EL (cell line): ENCODE measurements at places on chromosomes 5 and 9.
A peak's percentile ranks its signal among the peaks of the same experiment; 100 is the strongest.

DNA sequence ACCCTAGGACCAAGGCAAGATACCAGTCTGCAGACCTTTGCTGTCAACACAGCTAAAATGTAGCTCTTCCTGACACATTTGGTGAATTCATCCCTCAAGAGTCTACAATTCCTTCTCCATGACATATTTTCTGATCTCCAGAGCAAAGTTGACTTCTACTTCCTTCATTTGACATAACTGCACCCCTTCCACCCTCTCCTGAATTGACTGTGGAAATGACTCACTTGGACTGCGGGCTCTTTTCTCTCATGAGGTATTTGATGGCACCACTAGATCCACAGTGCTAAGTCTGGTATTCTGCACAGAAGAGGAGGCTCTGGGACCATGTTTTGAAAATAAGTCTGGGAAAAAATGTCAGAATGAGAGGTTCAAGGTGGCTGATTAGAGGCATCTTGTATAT lies 338.4 kb upstream of the TRPC7 start:
- peak; percentile 5 for DNase-seq

DNA sequence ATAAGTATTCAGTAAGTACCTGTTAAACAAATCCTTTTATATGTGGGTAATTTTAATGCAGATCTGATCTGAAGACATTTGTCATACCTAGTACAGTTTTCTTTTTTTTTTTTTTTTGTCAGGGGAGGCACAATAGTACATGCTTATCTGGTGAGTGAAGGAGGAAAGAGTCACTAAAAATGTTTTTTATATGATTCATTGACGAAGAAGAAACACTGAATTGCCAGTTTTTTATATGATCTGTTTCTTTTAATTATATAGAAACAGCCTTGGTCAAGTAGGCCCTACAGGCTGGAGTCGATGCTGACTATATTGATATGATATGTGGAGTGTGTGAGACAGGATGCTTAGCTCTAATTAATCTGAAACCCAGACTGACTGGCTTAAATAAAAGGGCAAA lies 315.2 kb downstream of the PSAT1 start:
- peak; percentile 84 for DNase-seq

GRCh38 chr5:4847766-4848165 lies 292.4 kb upstream of the ADAMTS16 start:
- DNase-seq: no peak

DNA sequence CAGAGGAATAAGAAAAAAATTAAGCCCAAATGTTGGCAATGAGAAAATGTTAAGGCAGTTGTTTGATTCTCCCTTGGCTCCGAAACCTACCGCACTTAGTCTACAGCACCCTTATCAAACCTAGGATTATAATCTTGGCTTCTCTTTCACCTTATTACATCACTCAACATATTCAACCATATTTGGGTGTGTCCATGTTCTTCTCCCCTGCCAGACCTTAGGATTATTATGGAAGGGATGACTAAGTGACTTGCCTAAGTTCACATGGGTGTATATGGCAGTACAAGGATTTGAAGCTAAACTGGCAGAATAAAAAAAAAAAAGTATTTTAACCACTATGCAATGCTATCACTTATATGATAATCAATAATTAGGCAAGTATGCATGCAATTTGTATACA lies 76.4 kb downstream of the PLK2 start:
- DNase-seq: no peak

DNA sequence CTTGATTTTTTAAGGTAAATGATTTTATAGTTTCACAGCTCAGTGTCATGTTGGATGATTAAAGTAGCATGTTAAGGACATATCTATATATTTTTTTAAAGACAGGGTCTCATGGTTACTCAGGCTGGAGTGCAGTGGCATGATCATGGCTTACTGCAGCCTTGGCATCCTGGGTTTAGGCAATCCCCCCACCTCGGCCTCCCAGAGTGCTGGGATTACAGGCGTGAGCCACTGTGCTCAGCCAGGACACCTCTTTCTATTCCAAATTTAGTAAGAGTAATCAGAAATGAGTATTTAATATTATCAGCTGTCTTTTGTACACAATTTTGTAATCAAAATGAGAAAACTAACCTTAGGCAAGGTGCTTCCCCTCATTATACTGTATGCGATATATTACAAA lies 38.6 kb upstream of the LRRTM2 start:
- DNase-seq: no peak

DNA sequence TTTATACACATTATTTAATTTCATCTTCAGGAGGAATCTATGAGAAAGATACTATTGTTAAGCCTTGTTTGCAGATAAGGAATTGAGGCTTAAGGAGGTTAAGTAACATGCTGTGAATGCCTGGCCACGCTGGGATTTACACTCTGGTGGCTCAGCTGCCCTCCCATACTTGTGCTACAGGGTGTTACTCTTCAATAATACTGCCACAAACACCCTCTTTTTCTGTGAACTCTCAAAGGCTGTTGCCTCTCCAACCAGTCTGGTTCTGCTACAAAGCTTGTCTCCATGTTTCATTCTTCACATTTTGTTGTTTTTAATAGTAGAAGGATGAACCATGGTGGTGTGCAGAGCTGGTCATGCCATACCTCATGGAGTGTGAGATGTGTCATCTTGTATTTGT lies 76.7 kb upstream of the TNFAIP8 start:
- no peak for DNase-seq

DNA sequence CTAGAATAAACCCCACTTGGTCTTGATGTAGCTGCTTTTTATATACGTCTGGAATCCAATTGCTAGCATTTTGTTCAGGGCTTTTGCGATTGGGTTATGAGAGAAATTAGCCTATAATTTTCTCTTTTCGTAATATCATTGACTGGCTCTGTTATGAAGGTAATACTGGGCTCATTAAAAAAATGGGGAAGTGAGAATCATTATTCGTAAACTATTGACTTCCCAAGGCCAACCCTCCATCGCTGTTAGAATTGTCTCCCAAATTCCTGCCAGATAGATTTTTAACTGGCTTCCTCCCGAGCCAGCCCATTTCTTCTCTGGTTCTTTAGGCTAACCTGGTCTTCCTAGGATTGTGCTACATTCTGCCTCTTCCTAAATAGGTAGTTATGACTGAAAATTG lies 35.9 kb upstream of the GRPEL2 start:
- no peak for DNase-seq

DNA sequence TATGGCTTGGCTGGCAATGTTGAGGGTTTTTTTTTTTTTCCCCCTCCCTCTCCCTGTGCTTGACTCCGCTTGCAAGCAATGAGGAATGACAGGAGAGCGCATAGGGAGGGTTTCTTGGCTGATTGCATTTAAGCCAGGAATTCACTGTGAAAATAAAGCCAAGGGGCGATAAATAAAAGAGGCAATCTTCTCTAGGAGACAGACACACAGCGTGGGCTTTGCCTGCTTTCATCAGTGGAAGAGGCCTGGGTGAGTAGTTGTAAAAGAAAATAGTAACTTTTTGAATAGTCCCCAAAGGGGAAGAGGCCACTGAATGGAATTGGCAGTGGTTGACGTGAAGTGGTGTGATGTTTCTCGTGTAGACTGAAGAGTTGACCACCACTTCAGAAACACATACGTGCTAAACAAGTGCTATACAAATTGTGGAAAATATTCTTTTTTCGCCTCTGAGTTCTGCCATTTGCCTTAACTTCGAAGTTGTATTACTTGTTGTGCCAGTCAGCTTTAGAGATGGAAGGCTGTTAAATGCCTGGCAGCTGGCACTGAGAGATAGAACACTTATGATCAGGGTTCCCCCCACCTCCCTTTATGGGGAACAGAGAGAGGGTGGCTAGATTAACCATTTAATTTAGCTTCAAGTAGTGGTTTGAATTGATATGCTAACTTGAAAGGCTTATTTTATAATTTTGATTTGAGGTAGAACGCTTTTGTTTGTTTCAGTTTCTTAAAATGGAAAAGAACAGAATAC lies 3.0 kb downstream of the ZSWIM6 start:
- DNase-seq: peak; percentile 65

GRCh38 chr5:73204332-73204731 lies 31.3 kb downstream of the TMEM174 start:
- no peak for DNase-seq

- DNase-seq: peak; percentile 62
Measured at GRCh38 chr9:69671879-69672595, at the start of gene APBA1. TSS of gene APBA1 (minus strand) at chr9:69672371.

DNA sequence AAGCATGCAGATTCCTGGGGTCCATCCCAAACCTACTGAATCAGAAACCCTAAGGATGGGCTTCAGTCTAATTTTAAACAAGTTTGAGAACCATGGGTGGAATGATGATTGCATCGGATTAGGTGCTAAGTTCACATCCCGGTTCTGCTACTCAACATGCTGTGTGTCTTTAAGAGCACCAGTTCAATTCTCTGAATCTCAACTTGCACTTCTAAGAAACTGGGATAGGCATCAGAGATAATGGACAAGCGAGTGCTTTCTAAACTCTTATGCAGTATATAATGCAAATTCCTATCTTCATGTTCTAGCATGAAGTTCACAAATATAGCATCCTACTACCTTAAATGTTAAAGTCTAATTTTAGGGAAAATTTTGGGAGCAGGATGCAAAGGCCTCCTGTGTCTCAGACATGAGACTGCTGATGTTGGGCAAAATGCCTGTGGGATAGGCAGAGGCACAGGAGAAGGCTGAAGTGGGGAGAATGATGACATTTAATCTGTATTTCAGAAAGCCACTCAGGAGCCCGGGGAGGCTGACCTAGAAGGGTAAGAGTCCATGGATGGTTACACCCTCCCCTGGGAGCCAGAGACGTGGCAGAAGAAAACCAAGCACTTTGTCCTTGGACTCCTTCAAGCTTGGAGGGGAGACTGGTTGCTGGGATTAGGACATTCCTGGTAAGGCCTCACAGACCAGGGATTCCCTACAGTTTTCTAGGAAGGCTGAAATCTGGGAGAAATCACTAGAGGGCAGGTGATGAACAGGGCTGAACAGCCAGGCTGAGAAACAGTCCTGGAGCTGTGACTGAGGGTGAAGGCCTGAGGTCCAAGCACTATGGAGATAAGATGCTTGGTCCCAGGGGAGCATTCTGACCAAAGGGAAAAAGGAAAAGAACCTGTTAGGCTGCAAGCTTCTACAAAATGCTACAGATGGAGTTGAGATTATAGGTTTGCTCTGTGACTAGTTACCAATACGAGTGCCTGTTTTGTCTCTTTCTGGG lies 311.9 kb upstream of the PANK3 start:
- DNase-seq: no peak

DNA sequence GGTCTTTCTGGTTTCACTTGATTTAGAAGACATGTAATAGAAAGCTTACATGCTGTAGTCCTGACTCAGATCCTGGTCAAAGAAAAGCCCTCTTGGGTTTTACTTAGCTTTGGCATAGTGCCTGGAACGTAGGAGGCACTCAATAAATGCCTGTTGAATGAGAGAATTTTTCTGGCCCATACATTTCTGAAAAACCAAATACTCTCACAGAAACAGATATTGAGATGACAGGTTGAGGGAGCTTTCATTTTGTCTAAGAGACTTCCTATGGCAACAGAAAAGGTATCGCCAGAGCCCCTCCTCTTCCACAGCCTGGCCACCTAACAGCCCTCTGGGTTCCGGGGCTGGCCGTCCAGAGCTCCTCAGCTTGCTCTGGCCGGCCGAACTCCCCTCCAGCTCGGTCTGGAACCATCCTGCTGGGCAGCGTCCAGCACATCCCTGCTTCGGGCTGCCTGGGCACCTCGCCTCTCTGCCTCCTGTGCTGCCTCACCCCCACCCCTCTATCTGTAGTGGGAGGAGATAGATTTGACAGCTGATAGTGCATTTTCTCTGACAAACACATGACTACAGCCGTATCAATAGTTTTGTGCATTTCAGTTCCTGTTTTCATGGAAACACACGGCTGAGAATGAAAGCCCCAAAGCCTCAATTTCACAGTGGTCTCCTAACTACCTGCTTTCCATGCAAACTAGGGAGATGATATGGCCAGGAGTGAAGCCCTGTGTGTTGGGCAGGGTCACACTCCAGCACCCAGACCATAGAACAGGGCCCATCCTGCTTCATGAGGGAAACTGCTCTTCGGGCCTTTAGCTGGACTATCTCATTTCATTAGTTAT lies 1.1 kb downstream of the IL4 start:
- peak; percentile 96 for DNase-seq

DNA sequence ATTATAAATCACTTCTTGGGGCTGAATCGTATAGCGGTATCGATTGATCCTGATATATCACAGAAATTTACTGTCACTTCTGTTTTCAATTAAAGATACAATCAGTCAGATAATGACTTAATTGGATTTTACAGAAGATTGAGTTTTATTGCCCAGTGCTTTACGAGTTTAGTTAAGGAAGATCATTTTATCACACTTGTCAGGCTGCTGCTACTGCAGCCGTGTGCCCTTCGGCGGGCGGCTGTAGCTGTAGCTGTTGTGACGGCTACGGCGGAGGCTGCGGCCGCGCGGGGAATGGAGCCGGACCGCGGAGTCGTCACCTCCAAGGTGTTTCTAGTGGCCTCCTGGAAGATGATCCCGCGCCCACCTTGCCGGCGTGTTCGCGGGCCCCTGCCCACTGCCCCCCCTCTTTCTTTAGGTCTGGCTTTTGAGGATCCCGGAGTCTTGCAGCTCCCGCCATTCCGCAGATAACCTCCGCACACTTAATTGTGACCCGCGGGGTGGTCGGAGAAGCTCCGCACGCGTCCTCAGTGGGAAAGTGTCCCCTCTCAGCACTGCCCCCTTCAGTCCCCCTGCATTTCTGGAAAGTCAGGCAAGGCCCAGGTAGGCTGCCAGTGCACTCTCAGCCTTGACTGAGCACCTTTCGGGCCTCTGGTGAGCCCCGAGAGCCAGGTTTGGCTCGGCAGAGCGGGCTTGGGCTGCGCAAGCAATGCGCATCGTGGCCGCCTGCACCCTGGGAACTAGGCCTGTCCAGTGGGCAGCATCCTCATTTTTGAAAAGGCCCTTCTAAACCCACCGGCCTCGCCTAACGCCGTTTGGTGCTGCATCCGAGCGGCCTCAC lies 6.9 kb upstream of the DMRT3 start:
- DNase-seq: no peak

- DNase-seq: no peak
Measured at GRCh38 chr5:135832941-135833920, 1.2 kb upstream of the SLC25A48 start.

GRCh38 chr9:123450996-123451395 lies 95.0 kb downstream of the CRB2 start:
- DNase-seq: no peak

GRCh38 chr5:90911169-90911568 lies 352.6 kb downstream of the ADGRV1 start:
- no peak for DNase-seq
